ENCODE measurements at places on chromosomes 11 and 22.

DNA sequence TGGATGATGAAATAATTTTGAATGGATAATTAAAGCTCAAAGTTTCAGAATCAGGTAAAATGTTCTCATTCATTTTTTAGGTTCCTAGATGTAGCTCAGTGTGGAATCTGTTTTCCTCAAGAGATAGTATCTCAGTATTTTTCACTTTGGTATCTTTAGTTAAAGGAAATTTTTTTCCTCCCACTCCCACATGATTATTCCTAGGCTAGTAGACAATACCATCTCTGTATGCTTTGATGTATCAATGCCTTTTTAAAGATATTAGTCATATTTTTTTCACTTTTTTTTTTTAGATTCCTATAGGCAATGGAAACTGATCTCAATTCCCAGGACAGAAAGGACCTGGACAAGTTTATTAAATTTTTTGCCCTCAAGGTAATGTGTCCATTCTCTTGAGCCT lies 26.6 kb downstream of the ATG13 start:
- no peak for DNase-seq

- no peak for DNase-seq
These were observed 994.0 kb upstream of the FAT3 start for GRCh38 chr11:91230647-91231046.

- no peak for DNase-seq
These were observed 428 bp upstream of the FEZ1 start for GRCh38 chr11:125496529-125496857.

DNA sequence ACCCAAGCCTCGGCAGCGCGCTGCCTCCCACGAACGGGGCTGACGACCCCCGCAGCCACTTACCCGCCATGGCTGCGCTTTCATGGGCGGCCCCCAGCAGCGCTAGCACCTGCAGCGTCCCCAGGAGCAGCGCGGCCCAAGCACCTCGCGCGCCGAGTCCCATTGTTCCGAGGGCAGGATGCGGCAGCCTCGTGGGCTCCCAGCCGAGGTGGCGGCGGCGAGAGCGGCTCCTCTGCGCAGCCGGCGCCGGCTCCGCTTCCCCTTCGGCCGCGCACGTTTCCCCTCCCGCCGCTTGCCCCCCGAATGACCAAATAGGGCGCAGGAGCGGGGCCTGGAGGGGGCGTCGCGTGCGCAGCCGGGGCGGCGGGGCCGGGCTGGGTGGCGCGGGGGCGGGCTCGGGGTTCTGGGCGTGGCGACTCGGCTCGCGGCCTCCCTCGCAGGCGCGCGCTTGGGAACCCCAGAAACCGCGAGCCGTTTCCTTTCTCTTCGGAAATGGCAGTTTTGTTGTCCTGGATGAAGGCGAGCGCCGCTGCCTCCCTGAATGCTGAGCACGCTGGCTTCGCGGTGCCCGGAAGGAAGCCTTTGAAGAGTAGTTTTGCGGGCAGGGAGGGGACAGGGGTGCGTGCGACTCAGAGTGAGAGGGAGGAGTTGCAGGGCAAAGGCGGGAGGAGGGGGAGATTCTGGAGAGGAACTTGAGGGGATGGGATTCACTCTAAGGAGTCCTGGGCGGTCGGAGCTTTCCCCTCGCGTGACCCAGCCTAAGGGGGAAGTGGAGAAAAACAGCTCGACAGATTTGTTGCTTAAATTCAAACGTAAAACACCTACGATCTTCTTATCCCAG lies at the start of gene TMEM123:
Gene TMEM123 (minus strand): TSS at position 305 of the 841 bp plus-strand sequence. CDS start 142 bp downstream, at position 163.
- DNase-seq, result peak; percentile 87

GRCh38 chr22:43546186-43546585 lies 134.4 kb downstream of the MPPED1 start:
- no peak for DNase-seq

DNA sequence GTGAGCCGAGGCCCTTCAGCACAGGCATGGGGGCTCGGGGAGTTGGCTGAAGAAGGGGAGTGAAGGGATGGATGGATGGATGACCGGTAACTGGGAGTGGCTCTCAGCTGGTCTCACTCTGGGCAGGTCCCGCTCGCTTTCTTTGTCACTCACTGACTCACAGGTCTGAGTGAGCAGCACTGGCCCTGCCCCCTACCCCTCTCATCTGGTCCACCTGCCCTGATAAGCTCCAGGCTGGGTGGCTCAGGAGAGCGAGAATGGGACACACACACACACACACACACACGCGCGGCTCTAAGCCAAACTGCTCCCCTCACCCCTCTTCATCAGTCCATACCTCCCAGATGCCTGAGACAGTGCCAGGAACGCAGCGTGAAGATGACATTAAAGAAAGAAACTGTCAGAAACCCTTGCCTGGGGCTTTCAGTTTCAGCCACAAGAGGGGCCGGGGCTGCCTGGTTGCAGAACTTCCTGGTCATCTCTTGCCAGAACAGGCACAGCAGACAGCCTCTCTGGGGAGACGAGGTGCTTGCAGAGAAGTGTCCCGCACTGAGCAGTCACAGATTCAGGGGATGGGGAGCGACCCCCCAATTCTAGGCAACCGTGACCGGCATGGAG lies 16.5 kb upstream of the SHISAL1 start:
- DNase-seq, result peak; percentile 43

GRCh38 chr11:40306938-40307548 lies 1152.4 kb downstream of the LRRC4C start:
- no peak for DNase-seq

GRCh38 chr11:8832571-8833260 lies 78.3 kb upstream of the AKIP1 start:
- DNase-seq, result no peak

Data from T-helper 2 cell treated with Interferon-gamma antibody and Interleukin-4, amounts not matched to agents 5 μg/mL and 100 μg/mL, for 36 hours (primary cell).